Left kidney (tissue), 8 donors: ENCODE measurements at places on chromosomes 12 and 14. TPM values are rescaled to one million over a fixed set of nuclear protein-coding genes. Genes with fewer than 3 reads are reported as not detected.

DNA sequence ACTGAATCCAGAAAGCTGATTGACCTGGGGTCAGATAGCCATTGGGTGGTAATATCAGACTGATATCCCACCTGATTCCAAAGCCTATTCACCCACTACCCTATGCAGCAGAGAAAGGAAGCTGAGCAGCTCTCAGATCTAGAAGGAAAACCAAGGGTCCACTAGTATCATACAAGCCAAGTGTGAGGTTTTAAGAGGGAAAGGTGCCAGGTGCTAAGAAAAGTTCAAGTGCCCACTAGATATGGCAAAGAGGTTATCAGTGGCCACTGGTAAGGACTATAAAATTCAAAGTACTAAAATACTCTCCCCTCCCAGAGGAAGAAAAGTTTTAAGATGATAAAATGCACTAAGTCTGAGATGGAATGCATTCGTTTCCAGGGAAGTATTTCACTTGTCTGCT lies 85.6 kb downstream of the PPM1H start:
- DNase-seq: no peak

GRCh38 chr12:128761379-128761790 lies 62.4 kb downstream of the SLC15A4 start:
- DNase-seq: peak; percentile 15

DNA sequence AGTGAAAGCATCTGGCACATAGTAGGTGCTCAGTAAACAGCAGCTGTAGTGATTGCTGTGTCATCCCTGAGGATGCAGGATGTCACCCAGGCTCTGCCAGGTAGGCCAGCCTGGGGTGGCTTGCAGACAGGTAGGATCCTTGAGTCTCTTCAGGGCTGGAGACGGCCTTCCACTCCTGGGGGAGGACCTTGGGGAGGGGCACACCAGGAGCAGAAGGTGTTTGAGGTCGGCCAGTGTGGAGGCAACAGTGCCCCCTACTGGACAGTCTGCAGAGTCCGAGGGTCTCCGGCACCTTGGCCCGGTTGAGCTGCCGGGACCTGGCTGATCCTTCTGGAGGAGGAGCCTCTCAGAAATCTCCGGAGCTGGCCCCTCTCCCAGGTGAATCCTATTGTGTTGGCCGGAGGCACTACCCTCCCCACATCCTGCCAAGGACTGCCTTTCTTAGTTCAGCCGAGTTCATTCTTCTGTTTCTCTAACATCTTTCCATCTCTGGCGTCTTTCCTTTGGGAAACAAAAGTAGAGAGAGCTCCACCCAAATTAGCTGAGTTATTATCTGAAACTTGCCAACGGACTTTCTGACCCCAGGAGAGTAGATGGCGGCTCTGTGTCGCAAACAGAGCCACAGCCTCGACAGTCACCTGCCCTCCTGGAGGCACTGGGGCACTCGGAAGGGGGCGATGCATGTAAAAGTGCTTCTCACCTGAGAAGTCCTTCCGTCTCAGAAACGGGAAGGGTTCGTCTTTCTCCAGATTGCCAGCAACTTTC lies 41.8 kb upstream of the CLMN start:
- DNase-seq: no peak

- DNase-seq: no peak
Measured at GRCh38 chr12:15677228-15677627, 112.0 kb downstream of the EPS8 start.

DNA sequence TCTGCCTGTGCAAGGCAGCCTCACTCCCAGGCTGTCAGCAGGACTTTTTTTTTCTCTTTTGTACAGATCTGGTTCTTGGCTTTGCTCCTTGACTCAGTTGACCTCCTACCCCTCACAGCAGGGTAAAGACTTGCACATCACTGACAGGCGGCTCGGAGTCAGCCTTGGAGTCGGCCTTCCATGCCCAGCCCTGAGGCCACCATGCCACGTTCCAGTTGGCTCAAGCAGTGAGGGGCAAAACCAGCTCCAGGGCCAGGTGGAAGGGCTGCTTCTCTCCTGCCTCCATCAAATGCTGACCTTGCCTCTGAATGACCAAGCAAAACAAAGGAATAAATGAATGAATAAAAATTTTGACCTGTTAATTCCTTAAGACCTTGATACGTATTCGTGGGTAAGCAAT lies 27.6 kb downstream of the JAG2 start:
- DNase-seq: no peak

- no peak for DNase-seq
Measured at GRCh38 chr12:130847112-130847511, 8.1 kb upstream of the STX2 start.

DNA sequence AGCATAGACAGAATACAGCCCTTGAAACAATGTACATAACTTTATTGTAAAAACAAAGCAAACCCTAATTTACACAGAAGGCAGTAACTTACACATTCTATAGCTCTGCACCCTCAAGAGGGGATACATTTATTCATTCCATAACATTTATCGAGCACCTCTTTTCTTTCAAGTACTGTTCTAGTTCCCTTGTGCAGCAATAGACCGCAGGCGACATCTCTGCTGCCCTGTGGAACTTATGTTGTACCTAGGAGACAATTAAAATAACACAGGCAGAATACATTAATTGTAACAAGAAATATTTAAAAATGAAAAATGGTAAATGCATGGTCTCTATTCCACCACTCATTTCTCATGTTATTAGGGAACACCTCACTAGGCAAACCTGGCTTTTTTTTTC lies 1.4 kb upstream of the ARHGDIB start:
- no peak for DNase-seq

GRCh38 chr12:33093534-33093933 lies 197.0 kb upstream of the PKP2 start:
- DNase-seq: no peak

- DNase-seq: no peak
Measured at GRCh38 chr12:124581307-124582107, 14.1 kb upstream of the NCOR2 start.

- no peak for DNase-seq
Measured at GRCh38 chr12:58008634-58009033, 67.3 kb downstream of the ATP23 start.

GRCh38 chr12:113230315-113231234 lies 9.3 kb downstream of the TPCN1 start:
- no peak for DNase-seq

- DNase-seq: no peak
Measured at GRCh38 chr14:104281768-104282301, 143.4 kb downstream of the KIF26A start.

GRCh38 chr14:55707365-55707804 lies 127.4 kb downstream of the KTN1 start:
- no peak for DNase-seq

DNA sequence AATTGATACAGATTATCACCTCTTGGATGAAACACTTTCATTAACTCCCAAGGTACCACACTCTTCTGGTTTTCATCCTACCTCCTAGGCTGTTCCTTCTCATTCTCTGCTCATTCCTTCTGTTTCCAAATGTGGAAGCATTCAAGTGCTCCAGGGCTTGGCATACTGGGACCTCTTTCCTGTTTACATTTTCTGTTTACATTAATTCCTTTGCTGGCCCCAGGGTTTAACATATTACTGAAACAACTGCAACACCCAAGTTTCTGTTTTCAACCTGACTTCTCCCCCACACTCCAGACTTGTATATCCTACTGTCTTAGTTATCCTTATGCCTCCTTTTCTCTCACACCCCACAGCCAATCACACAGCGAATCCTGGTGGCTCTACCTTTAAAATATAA lies 386.3 kb upstream of the GARIN6 start:
- DNase-seq: no peak

DNA sequence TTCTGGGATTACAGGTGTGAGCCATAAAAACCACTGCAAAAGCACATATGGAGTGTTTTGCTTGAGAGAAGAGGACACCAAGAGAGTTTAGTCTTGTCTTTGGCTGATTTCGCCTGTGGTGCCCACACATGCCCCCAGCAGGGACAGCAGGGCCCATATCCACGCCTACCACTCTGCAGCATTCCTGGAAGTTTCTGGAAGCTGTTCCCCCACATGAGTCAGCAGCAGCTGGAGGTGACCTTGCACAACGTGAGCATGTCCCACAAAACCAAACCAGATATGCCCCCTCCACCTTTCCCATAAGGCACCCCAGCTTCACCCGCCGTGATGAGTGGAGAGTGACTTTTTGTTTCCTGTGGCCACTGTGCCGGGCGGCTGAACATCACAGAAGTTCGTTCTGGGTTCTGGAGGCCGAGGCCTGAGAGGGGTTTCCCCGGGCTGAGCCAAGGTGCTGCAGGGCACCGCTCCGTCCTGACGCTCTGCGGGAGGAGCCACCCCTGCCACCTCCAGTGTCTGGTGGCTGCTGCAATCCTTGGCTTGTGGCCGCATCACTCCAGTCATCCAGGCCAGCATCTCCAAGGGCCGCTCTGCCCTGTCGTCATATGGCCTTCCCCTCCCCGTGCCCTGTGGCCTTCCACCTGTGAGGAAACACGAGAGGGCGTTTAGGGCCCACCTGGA lies 4.7 kb downstream of the ASPG start:
- DNase-seq: no peak

GRCh38 chr14:77303417-77304156 lies 17.1 kb downstream of the POMT2 start:
- no peak for DNase-seq

DNA sequence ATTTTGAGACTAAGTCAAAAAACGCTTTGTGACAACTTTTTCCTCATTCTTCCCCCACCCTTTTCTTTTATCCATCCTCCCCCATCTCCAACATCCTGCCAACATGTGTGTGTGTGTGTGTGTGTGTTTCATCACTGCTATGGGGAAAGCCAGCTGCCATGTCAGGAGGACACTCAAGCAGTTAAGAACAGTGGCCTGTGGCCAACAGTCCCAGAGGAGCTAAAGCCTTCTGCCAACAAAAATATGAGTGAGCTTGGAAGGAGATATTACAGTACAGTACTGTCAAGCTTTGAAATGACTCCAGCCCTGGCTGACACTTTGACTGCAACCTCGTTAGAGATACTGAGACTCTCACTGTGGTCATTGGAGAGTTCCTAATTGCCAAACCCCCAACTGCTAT lies 5.0 kb upstream of the CSRP2 start:
- DNase-seq: no peak

GRCh38 chr14:89476354-89476896 lies 59.4 kb upstream of the FOXN3 start:
- DNase-seq: no peak

DNA sequence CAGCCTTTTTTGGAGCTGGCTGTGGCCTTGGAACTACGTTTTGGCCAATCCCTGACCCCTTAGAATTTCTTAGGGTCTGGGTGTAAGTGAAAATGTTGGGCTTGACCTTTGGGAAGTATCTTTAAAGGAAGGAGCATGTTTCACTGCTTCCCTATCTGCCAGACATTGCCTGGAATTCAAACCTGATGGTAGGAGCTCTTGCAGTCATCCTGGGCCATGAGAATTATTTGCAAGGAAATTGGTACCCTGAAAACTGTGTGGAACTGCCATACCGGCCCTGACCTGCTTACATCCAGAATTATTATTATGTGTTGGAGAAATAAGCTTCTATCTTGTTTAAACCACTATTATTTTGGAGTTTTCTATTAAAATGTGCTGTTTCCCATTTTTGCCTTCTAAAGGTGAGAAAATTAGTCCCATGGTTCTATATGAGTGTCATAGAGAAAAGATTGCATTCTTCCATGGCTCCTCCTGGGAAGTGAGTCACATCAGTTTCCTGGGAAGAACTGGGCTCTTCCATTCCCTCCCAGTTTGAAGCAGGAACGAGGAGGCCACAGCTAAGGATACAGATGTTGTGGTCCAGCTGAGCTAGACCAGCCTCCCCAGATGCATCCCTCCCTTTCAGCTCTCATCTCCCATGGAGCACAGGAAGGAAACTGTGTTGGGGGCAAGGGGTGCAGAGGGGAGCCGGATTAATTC lies 9.5 kb upstream of the PGF start:
- DNase-seq: no peak

GRCh38 chr12:116697716-116698115 lies 40.2 kb downstream of the SPRING1 start:
- DNase-seq: no peak

GRCh38 chr12:102478405-102479098 lies 1.8 kb downstream of the IGF1 start:
- no peak for DNase-seq

GRCh38 chr14:73280903-73281302 lies 43.6 kb downstream of the PAPLN start:
- DNase-seq: no peak

DNA sequence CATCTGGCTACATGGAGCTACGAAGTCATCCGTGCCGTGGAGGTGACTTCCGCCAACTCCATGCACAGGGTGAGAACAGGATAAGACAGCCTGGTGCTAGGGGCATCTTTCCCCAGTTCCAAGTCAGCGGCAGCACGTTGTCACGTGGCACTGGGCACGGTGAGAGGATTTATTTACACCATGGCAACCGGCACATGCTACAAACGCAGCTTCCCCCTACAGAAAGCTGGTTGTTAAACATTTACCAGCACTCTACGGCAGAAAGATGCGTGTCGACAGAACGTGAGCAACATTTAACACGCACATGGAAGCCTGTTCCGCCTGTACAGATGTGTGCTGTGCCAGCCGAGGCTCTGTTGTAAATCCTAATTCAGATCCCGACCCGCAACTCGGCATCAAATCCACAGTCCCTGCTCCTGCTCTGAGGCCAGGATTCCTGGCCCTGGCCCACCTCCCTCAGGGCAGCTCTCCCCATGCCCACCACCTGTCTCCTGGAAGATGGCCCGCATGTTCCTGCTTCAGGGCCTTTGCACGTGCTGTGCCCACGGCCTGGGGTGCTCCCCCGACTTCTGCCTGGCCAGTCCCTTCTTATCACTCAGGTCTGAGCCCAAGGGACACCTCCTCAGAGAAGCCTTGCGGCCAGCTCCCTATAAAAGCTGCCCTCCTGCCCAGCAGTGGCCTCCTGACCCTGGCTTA lies 114.1 kb downstream of the RFLNA start:
- DNase-seq: peak; percentile 53

DNA sequence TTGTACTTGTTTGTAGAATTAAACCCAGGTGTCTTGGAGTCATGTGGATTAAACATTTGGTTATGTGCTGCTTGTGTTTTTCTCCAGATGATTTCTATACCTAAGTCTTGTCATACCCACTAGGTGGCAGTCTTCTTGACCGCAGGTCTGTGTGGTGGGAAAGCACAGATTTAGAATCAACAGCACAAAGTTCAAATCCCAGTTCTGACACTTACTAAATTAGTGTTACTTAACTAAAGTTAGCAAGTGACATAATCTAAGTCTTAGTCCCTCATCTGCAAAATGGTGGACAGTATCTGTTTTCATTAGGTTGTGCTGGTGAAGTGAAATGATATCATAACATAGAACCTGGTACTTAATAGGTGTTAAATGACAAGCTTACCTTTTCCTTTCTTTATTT lies 151.0 kb upstream of the ARHGAP5 start:
- no peak for DNase-seq

- DNase-seq: no peak
Measured at GRCh38 chr14:55126932-55127459, 2.1 kb upstream of the LGALS3 start.

GRCh38 chr12:83257726-83258125 lies 571.0 kb downstream of the TMTC2 start:
- DNase-seq: no peak

KERA gene
- not detected for polyA plus RNA-seq

PLCZ1 gene
- polyA plus RNA-seq: 1.3 TPM

B4GALNT3 gene
- polyA plus RNA-seq: 18.3 TPM

FRS2 gene
- polyA plus RNA-seq: 46.4 TPM

NCOR2 gene
- 74.0 TPM for polyA plus RNA-seq

CLEC4C gene
- polyA plus RNA-seq: 0.23 TPM

VRTN gene
- polyA plus RNA-seq: not detected

BDKRB2 gene
- polyA plus RNA-seq: 2.5 TPM

SIX6 gene
- not detected for polyA plus RNA-seq

PRIMA1 gene
- 1.5 TPM for polyA plus RNA-seq

ZNF641 gene
- polyA plus RNA-seq: 32.3 TPM

TMTC1 gene
- polyA plus RNA-seq: 26.2 TPM

KIF5A gene
- 0.42 TPM for polyA plus RNA-seq

CMA1 gene
- polyA plus RNA-seq: 0.42 TPM

SPIC gene
- polyA plus RNA-seq: not detected

CARMIL3 gene
- 2.4 TPM for polyA plus RNA-seq
